ENCODE measurements at places on chromosomes 3 and 15.

GRCh38 chr15:67854358-67854757 lies 14.5 kb upstream of the RNU6-1 start:
- no peak for DNase-seq

DNA sequence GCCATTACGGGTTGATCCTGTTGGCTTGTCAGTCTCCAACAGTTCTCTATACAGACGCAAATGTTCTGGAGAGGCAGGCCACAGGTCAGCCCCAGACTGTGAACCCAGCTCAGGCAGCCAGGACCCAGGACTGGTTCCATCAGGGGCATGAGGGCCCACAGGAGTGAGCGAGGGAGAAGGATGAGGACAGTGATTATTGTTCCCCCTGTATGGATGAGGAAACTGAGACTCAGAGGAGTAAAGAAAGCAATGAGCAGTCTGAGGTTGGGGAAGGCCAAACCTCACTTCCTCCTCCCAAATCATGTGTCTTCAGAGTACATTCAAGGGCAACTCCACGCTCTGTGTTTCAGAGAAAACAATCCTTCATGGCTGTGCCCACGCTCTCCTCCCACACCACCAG lies 121.9 kb downstream of the RPLP1 start:
- no peak for DNase-seq

- no peak for DNase-seq
Observed at GRCh38 chr3:33236005-33236404, 17.4 kb upstream of the SUSD5 start.

GRCh38 chr3:139109271-139109670 lies 64.6 kb upstream of the PRR23C start:
- no peak for DNase-seq

- no peak for DNase-seq
Observed at GRCh38 chr3:188106454-188106853, 47.5 kb upstream of the LPP start.
